ENCODE measurements at places on chromosomes 5 and 9.

- peak; percentile 8 for DNase-seq
Measured at GRCh38 chr5:1090538-1090937, 21.3 kb downstream of the SLC12A7 start.

GRCh38 chr5:126446498-126447224 lies 23.5 kb downstream of the GRAMD2B start:
- DNase-seq, result peak; percentile 63

DNA sequence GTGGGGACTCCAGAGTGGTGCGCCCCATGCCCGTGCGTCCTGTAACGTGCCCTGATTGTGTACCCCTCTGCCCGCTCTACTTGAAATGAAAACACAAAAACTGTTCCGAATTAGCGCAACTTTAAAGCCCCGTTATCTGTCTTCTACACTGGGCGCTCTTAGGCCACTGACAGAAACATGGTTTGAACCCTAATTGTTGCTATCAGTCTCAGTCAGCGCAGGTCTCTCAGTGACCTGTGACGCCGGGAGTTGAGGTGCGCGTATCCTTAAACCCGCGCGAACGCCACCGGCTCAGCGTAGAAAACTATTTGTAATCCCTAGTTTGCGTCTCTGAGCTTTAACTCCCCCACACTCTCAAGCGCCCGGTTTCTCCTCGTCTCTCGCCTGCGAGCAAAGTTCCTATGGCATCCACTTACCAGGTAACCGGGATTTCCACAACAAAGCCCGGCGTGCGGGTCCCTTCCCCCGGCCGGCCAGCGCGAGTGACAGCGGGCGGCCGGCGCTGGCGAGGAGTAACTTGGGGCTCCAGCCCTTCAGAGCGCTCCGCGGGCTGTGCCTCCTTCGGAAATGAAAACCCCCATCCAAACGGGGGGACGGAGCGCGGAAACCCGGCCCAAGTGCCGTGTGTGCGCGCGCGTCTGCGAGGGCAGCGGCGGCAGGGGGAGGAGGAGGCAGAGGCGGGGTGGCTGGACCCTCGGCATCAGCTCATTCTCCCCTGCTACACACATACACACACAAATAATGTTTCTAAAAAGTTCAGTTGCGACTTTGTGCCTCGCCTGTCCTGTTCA lies 668 bp downstream of the GLIS3 start:
- peak; percentile 49 for DNase-seq

DNA sequence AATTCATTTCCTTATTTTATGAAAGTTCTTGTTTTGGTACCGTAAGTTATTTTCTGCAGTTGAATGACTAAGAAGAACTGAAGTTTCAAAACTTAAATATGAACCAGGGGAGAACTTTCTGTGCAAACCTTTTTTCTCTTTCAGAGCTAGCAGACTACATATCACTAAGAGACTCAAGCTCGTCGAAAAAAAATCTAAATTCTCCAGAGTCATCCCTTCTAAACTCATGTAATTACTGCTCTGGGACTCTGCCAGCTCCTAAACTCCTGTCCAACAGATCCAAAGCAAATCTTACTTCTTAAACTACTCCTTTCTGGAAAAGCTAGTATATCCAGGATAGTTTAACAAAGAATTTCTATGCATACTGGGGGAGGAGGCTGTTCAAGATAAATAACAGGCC lies 87.0 kb upstream of the NR5A1 start:
- no peak for DNase-seq

DNA sequence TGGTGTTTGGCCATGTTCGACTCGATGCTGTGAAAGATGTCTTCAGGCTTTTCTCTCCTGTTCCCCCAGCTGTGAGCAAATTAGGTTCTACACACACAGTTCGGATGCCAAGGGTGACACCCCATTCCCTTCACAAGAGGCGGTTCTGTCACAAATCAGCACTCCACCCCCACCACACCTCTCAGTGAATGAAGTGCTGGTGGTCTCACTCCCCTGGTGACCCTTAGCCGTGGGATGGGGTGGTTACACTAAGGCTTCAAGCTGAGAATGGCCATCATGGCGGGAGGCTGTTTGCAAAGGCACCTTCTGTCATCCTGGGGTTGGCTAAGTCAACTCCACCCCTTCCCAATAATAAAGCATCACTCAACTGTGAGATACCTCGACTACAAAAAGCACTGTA lies 26.4 kb downstream of the AMBP start:
- no peak for DNase-seq
